Smooth muscle cell of bladder (primary cell): ENCODE measurements at places on chromosomes 2 and 18. TPM values are rescaled to one million over a fixed set of nuclear protein-coding genes. Genes with fewer than 3 reads are reported as not detected.

WDCP gene
- total RNA-seq, result 6.1 and 7.8 TPM in 2 replicates

HOXD9 gene
- total RNA-seq, result 0.18 and 0.28 TPM in 2 replicates

RAB6C gene
- total RNA-seq, result not detected in 2 replicates

PKDCC gene
- 58.7 and 68.1 TPM in 2 replicates for total RNA-seq

MARCO gene
- not detected in 2 replicates for total RNA-seq

B4GALT6 gene
- 1.4 and 2.5 TPM in 2 replicates for total RNA-seq

NAT8 gene
- not detected in 2 replicates for total RNA-seq

ASXL3 gene
- total RNA-seq, result 0.43 and 0.46 TPM in 2 replicates

SPATA3 gene
- not detected in 2 replicates for total RNA-seq

APCDD1 gene
- 0.09 and 1.1 TPM in 2 replicates for total RNA-seq

MYOM1 gene
- 1.3 and 2.5 TPM in 2 replicates for total RNA-seq

ERFE gene
- 1.7 and 7.3 TPM in 2 replicates for total RNA-seq

CFAP65 gene
- not detected in 2 replicates for total RNA-seq

TBC1D8 gene
- 17.2 and 18.9 TPM in 2 replicates for total RNA-seq

CTNNA2 gene
- not detected in 2 replicates for total RNA-seq

AAK1 gene
- total RNA-seq, result 17.5 and 20.7 TPM in 2 replicates

RIT2 gene
- total RNA-seq, result not detected in 2 replicates

RNF181 gene
- total RNA-seq, result 232 and 290 TPM in 2 replicates

CCDC178 gene
- 0.14 and 0.28 TPM in 2 replicates for total RNA-seq

C1QL2 gene
- total RNA-seq, result not detected in 2 replicates

KLHL14 gene
- not detected in 2 replicates for total RNA-seq

TSPYL6 gene
- total RNA-seq, result not detected in 2 replicates

CYP27C1 gene
- total RNA-seq, result 0.18 and 0.28 TPM in 2 replicates

SCN9A gene
- 7.8 and 11.6 TPM in 2 replicates for total RNA-seq

TANC1 gene
- total RNA-seq, result 16.3 and 20.2 TPM in 2 replicates

DSG4 gene
- total RNA-seq, result not detected in 2 replicates

EML6 gene
- total RNA-seq, result 1.8 and 5.5 TPM in 2 replicates

SOX11 gene
- total RNA-seq, result under 0.01 TPM in 1 of 2 replicates, not detected in the other

PLGLB1 gene
- 0.43 and 1.8 TPM in 2 replicates for total RNA-seq

THSD7B gene
- 0.09 TPM in 1 of 2 replicates, not detected in the other for total RNA-seq

AP1S3 gene
- total RNA-seq, result 3.4 and 5.9 TPM in 2 replicates

ICOS gene
- total RNA-seq, result not detected in 2 replicates

AOX1 gene
- 23.2 and 45.3 TPM in 2 replicates for total RNA-seq

STK11IP gene
- total RNA-seq, result 11.4 and 17.0 TPM in 2 replicates
